ENCODE measurements at places on chromosomes 3 and 15. TPM values are rescaled to one million over a fixed set of nuclear protein-coding genes. Genes with fewer than 3 reads are reported as not detected.

Gene CPA3
- total RNA-seq = not detected

DNA sequence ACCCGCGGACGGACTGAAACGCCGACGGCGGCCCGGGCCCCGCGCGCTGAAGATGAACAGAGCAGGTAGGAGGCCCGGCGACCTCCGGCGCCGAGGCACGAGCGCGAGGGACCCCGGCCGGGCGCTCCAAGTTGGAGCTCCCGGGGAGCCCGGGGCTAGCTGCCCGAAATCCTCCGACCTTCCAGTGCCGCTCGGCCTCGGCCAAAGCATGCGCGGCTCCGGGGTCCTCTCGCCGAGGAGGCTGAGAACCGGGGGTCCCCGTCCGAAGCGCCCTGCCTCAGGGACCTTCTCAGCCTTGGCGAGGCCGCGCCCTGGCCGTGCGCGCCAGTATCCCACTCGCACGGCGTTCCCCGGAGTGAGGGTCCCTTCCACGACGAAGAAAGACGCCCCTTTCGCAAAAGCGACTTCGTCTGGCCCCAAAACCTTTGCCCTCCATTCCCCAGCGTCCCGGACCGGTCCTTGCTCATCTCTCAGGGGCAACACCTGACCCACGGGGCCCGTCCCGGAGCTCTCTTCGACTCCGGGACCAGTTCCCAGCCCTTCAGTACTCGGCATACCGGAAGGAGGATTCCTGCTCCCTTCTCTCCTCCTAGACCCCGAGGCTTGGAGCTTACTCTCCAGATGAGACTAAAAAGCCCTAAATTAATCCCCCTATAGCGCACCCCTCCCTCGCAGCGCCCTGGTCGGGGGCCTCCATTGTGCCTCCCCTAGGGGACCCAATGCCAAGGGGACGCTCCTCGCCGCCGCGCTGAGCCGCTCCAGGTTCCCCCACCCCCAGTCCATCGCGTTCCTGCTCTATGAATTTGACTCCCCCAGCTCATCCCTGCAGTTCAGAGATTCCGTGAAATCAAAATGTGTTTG is 7.7 kb upstream of the FGD5 start:
- DNase-seq = no peak
- H3K27me3 ChIP-seq = peaks cover 37% of the 10 kb centered on the region
- no peak overlapping the region for H3K27ac ChIP-seq
- H3K4me1 ChIP-seq = no peaks in the 10 kb centered on the region
- no peaks in the 10 kb centered on the region for H3K36me3 ChIP-seq

GRCh38 chr3:26437678-26438077 is 184.9 kb upstream of the LRRC3B start:
- no peaks in the 10 kb centered on the region for H3K27me3 ChIP-seq
- H3K4me1 ChIP-seq = no peaks in the 10 kb centered on the region
- H3K27ac ChIP-seq = no peak overlapping the region
- DNase-seq = no peak
- no peaks in the 10 kb centered on the region for H3K36me3 ChIP-seq

- DNase-seq = no peak
- H3K36me3 ChIP-seq = peaks cover 6% of the 10 kb centered on the region
- no peak overlapping the region for H3K27ac ChIP-seq
- no peak overlapping the region for H3K4me3 ChIP-seq
- H3K27me3 ChIP-seq = no peaks in the 10 kb centered on the region
- H3K4me1 ChIP-seq = no peaks in the 10 kb centered on the region
Measured at GRCh38 chr3:136050250-136050649, 84.7 kb downstream of the PPP2R3A start.

DNA sequence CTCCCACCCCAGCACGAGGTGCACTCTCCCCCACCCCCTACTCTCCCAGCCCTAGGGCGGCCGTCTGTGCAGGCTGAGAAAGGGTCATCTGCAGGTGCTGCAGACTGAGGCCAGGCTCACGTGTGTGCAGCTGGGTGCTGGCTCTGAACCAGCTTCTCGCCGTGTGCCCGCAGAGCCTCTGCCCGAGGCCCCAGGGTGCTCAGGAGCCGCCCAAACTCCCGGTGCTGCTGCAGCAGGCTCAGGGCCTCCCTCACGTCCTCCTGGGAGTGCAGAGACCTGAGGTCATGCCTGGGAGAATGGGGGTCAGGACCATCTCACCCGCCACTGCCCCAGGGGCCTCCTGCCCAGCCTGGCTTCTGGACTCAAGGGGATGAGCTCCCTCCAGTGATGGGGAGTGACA is 17.2 kb downstream of the SPTBN5 start:
- no peaks in the 10 kb centered on the region for H3K36me3 ChIP-seq
- no peak for DNase-seq
- no peak overlapping the region for H3K4me3 ChIP-seq
- peaks cover 11% of the 10 kb centered on the region for H3K27me3 ChIP-seq
- H3K27ac ChIP-seq = no peak overlapping the region
- H3K4me1 ChIP-seq = no peaks in the 10 kb centered on the region

Gene TMA7
- 305 TPM for total RNA-seq

Gene PP2D1
- total RNA-seq = not detected

DNA sequence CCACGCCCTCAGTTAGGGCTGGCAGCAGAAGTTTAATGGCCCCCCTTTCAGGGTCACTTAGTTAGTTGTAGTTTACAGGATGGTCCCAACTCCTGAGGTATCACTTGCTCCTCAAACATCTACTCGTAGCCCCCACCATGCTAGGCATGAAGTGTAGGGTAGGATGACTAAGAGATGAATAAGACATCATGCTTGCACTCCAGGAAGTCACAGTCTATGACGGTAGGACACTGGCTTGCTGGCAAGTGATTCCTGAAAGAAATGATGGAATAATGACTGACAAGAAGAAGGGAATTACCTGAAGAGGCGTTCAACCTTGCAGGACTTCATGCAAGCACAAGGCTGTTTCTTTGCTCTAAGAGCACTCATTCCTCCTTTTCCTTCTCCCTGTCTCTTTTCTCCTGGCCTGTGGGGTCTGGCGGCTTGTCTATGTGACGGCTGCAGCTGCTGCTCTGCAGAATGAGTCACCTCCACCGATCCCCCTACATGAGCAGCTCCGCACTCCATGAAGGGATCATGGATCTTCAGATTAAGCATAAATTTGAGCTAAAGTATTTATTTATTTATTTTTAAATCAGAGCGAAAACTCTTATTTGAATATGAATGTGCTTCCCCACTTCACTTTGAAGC is 82.9 kb upstream of the BOC start:
- DNase-seq = no peak
- no peaks in the 10 kb centered on the region for H3K27me3 ChIP-seq
- H3K36me3 ChIP-seq = no peaks in the 10 kb centered on the region
- no peak overlapping the region for H3K27ac ChIP-seq

DNA sequence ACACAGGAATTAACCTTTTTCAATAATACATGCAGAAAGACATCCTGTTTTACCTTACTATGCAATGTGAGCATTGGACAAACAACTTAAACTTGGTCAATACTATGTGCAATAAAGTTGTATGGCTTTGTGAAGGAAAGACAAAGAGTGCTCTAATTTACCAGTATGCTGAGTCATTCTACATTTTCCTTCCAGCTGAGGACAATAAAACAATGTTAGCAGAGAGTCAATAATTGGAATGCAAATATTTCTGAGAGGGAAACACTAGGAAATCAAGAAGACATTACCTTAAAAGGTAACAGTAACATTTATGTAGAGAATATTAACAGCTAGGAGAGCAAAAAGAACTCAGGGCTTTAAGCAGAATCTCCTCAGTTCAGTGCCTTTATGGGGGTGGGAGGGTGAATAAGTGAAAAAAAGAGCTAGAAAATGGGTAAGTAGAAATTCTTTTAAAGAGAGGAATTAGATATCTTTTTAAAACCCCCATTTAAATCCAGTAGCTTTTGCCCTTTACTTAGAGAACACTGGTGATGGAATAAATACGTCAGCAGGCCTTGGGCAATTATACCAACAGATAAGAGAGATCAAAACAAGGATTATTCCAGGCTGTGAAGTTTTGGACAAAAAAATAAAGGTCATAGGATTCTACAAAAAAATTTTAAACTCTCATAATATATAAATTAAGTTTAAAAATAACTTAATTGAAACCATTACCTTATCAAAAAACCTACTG is 11.6 kb upstream of the HGD start:
- H3K4me3 ChIP-seq = no peak overlapping the region
- H3K4me1 ChIP-seq = peaks cover 2% of the 10 kb centered on the region
- H3K27me3 ChIP-seq = no peaks in the 10 kb centered on the region
- no peak overlapping the region for H3K27ac ChIP-seq
- H3K36me3 ChIP-seq = no peaks in the 10 kb centered on the region

Gene SLCO2A1
- 1.1 TPM for total RNA-seq

Gene GOLGA8G
- not detected for total RNA-seq

DNA sequence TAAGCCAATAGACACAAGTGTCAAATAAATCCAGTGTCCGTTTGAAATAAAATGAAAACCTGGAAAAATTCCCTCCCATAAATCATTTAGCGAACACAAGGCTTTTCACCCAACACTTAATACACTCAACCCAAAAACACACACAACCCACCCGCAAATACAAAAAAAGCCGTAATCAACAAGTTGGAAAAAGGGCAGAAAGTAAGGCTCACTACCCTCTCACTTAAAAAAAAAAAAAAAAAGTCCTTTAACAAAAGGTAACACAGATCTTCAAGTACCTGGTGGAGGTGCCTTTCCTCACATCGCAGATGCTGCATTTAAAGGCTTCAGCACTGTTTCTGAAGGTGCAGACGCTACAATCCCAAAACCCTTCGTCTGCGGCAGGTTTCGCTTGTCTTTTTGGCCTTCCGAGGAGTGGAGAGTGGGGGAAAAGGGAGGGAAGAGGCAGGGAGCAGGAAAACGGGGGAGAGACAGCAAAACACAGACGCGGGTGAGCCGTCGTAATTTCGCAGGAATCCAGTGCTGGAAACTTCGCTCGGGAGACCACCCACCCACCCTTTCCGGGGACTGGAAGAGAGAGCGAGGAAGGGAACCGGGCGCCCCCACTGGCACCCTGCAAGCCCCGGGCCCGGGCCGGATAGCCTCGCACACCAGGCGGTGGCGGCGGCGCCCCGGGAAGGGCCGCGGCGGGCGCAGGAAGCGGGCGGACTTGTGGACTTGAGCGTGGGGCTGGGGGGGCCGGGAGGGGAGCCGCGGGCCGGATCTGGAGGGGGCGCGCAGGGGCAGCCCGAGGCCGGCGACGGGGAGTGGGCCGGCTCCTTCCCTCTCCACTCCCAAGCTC is 401.8 kb downstream of the SHQ1 start:
- no peaks in the 10 kb centered on the region for H3K27me3 ChIP-seq
- H3K27ac ChIP-seq = peak within 1 kb of the TSS; percentile 51
- peak within 1 kb of the TSS; percentile 79 for H3K4me3 ChIP-seq
- H3K36me3 ChIP-seq = 0 out of 2 replicates have a peak, but pooled peaks cover 2% of the 10 kb centered on the region
- DNase-seq = no peak

GRCh38 chr3:88195951-88196434 is 46.2 kb downstream of the C3orf38 start:
- H3K27me3 ChIP-seq = no peaks in the 10 kb centered on the region
- H3K27ac ChIP-seq = no peak overlapping the region
- peaks cover 3% of the 10 kb centered on the region for H3K4me1 ChIP-seq
- no peak for DNase-seq
- H3K4me3 ChIP-seq = no peak overlapping the region

DNA sequence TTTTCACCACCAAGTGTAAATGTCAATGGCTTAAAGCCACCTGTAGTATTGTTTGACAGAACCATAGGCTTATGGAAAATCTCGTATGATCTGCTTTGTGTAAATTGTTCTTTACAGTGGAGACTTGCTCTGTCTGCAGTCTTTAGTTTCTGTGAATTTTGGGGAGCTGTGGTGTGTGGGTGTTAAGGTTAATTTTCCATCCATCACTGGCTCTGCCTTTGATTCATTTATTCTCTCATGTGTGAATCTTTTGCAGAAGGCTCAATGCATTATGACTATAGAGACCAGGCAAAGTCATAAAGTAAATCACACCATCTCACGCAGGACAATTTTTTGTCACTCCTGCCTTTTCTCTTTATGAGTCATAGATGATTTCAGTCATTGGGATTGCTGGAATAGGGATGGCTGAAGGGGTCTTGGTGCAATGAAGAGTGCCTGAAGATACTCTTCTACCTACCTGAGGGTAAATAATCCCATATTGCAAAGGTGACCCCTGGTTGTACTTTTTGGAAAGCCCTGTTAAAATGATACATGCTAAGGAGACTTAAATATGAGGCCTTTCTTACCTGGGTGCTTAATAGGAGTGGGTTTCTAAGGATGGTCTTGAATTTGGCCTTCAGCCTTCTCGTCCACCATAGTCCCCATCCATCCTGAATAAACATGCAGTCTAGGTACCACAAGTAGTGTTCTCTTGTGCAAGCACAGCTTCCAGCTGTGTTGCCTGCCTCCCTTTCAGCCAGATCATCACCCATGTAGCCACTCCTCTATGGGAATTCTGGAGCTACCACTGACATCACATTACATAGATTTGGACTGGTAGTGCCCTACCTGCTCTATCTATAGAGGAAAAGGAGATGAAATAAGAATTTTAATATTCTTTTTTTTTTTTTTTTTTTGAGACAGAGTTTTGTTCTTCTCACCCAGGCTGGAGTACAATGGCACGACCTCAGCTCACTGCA is 14.3 kb downstream of the TGFBR2 start:
- H3K36me3 ChIP-seq = no peaks in the 10 kb centered on the region
- no peaks in the 10 kb centered on the region for H3K27me3 ChIP-seq
- H3K4me3 ChIP-seq = no peak overlapping the region

Gene RCN2
- total RNA-seq = 137 TPM

DNA sequence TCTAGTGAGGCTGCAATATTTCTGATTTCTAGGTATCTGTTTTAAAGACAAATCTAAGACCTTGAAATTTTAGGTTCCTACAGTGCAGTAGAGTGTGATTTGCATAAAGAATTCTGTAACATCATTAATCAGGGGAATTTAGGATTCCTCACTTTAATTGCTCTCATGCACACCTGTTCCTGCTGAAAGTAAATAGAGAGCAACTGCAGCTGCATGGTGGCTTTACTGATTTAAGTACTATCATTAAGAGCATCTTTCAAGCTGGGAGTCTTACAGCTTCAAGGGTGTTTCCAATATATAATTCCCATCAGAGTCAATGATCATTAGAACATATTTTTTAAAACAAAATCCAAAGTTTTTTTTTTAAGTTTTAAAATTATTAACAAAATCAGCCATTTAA is 36.0 kb upstream of the C3orf70 start:
- H3K27me3 ChIP-seq = no peaks in the 10 kb centered on the region
- no peak for DNase-seq
- H3K27ac ChIP-seq = no peak overlapping the region
- no peaks in the 10 kb centered on the region for H3K4me1 ChIP-seq
- no peaks in the 10 kb centered on the region for H3K36me3 ChIP-seq
- no peak overlapping the region for H3K4me3 ChIP-seq

DNA sequence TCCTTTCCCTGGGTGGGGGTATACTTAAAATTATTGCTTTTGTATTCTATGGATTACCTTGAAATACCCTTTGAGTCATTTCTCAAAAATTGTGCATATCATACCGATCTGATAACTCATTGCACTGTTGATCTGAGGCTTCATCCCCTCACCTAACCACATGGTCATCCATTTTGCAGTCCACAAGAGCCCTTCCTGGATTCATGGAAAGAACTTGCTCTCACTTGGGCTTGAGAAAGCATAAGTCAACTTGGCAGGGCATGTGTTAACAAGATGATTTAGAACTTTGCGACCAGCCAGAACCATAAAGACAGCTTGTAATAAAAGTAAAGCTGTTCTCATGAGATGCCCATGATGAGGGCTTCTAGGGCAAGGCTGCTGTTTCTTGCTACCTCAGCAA is 22.2 kb downstream of the MME start:
- H3K27me3 ChIP-seq = no peaks in the 10 kb centered on the region
- no peaks in the 10 kb centered on the region for H3K36me3 ChIP-seq
- no peak overlapping the region for H3K4me3 ChIP-seq
- DNase-seq = no peak
- no peaks in the 10 kb centered on the region for H3K4me1 ChIP-seq
- H3K27ac ChIP-seq = no peak overlapping the region

- H3K4me1 ChIP-seq = peaks cover 24% of the 10 kb centered on the region
- H3K27ac ChIP-seq = no peak overlapping the region
- H3K36me3 ChIP-seq = no peaks in the 10 kb centered on the region
- no peak overlapping the region for H3K4me3 ChIP-seq
Measured at GRCh38 chr3:65485826-65486469, 552.8 kb downstream of the MAGI1 start.
